CD8-positive, alpha-beta memory T cell (primary cell): ENCODE measurements at places on chromosomes 7 and 10. TPM values are rescaled to one million over a fixed set of nuclear protein-coding genes. Genes with fewer than 3 reads are reported as not detected.
A peak's percentile ranks its signal among the peaks of the same experiment; 100 is the strongest.

DNA sequence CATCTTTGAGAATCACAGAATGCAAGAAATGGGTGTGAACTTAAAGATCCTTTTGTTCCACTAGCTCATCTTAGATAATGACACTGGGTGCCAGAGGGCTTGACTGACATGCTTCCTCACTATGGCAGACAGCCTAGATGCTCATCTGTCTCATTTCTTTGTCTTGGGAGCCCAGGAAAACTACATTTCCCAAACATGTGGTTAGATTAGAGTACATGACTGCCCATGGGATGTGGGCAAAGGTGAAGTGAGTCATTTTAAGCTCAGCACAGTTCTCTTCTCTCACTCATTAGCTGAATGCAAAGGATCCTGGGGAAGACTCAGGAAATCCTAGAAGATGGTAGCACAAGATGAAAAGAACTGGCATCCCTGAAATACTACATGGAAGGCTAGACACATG lies 32.5 kb upstream of the TBX20 start:
- no peak overlapping the region for H3K27ac ChIP-seq
- H3K4me3 ChIP-seq = no peak overlapping the region
- DNase-seq = no peak
- H3K36me3 ChIP-seq = no peaks in the 10 kb centered on the region
- H3K4me1 ChIP-seq = no peaks in the 10 kb centered on the region
- peaks cover 3% of the 10 kb centered on the region for H3K27me3 ChIP-seq

DNA sequence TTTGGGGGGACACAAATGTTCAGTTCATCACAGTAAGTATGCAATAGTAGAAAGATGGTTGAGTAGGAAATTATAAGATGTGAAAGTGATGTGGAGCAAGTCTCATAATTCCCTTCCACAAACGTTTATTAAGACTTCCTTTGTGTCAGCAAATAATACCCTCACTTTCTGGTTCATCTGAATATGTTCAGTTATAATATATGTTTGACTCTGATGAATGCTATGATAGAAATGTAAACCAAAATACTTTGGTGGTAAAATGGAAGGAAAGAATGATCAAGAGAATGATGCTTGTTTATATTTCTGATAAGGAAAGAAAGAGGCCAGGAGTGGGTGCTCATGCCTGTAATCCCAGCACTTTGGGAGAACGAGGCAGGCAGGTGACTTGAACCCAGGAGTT lies 111.7 kb upstream of the PLXDC2 start:
- no peaks in the 10 kb centered on the region for H3K4me1 ChIP-seq
- H3K4me3 ChIP-seq = no peak overlapping the region
- H3K36me3 ChIP-seq = no peaks in the 10 kb centered on the region
- no peak overlapping the region for H3K27ac ChIP-seq
- no peak for DNase-seq

SP8 gene
- total RNA-seq = not detected

DNA sequence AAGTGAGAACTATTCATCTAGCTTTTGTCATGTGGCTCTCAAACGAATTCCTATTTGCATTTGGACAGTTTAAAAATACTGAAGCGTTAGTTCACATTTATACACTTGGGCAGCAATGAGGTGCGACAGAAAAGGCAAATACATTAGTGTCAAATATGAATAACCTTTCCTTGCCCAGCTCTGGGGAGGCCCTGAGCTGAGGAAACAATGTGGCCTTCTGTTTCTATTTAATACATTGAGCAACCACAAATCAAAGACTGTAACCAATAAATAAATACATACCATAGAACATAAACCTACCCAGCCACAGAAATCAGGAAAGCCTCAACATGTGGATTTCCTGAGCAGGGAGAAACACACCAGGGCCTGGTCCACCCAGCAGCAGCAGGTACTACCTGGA lies 585.2 kb downstream of the PARD3 start:
- H3K27ac ChIP-seq = no peak overlapping the region
- H3K4me1 ChIP-seq = no peaks in the 10 kb centered on the region
- no peak overlapping the region for H3K4me3 ChIP-seq
- H3K27me3 ChIP-seq = no peaks in the 10 kb centered on the region

GRCh38 chr10:36051500-36051991 lies 409.4 kb upstream of the FZD8 start:
- DNase-seq = no peak
- H3K4me1 ChIP-seq = no peaks in the 10 kb centered on the region
- H3K4me3 ChIP-seq = no peak overlapping the region
- no peak overlapping the region for H3K27ac ChIP-seq

GRCh38 chr10:102868911-102869257 lies 386 bp upstream of the AS3MT start:
- no peak for DNase-seq
- H3K4me1 ChIP-seq = no peaks in the 10 kb centered on the region
- no peak overlapping the region for H3K27ac ChIP-seq
- peaks cover 2% of the 10 kb centered on the region for H3K27me3 ChIP-seq
- H3K36me3 ChIP-seq = peaks cover 2% of the 10 kb centered on the region

- no peak for DNase-seq
- no peaks in the 10 kb centered on the region for H3K27me3 ChIP-seq
- no peak overlapping the region for H3K4me3 ChIP-seq
- no peak overlapping the region for H3K27ac ChIP-seq
Measured at GRCh38 chr7:72504061-72504706, 92.0 kb upstream of the CALN1 start.

CUBN gene
- total RNA-seq = 0.92 TPM

CDNF gene
- total RNA-seq = 0.96 TPM

- no peak overlapping the region for H3K27ac ChIP-seq
- H3K4me1 ChIP-seq = no peaks in the 10 kb centered on the region
- DNase-seq = no peak
- no peaks in the 10 kb centered on the region for H3K27me3 ChIP-seq
- H3K36me3 ChIP-seq = no peaks in the 10 kb centered on the region
- H3K4me3 ChIP-seq = no peak overlapping the region
Measured at GRCh38 chr10:90133606-90134005, 432.2 kb downstream of the KIF20B start.

DNA sequence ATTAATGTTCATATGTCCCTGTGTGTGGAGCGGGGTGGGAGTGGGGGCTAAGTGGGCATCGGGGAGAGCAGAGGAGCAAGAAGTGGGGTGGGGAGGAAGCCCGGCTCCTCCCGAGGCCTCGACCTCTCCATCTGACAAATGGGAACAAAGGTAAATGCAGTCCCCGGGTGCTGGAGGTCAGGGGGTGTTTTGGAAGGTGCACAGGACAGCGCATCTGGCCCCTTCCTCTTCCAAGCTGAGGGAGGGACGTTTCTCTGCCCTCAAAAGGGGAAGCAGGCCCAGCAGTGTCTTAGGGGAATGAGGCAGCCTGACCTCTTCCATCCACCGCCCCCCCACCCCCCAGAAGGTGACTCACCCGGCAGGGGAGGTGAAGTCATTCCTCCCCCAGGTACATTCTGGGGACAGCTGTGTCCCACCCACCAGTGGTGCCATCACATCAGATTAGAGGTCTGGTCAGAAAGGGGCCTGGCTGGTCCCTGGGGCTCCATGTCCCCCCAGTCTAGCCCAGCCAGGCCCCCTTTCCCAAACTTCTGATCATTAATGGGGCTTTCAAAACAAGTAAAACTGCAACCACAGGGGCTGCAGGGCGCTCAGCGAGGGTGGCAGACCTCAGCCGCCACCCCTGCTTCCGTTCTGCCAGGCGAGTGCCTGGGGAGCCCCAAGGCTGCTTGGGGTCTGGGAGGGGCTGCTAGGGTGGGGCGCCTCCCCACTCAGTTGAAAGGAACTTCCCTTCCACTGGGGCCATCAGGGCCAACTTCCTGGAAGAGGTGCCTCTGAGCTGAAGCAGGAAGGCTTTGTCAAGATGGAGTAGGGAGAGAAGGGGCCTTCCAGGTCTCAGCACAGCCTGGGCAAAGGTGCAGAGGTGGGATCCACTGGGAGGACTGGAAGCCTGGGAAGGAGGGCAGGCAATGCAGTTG lies 10.8 kb downstream of the LFNG start:
- H3K4me1 ChIP-seq = peaks cover 59% of the 10 kb centered on the region
- H3K27me3 ChIP-seq = no peaks in the 10 kb centered on the region
- peak overlapping the region; percentile 53 for H3K4me3 ChIP-seq
- H3K27ac ChIP-seq = peak overlapping the region; percentile 80
- peaks cover 15% of the 10 kb centered on the region for H3K36me3 ChIP-seq

GRCh38 chr10:102869258-102870198 lies at the start of gene AS3MT:
TSS of gene AS3MT (plus strand) at chr10:102869470. CDS start at chr10:102869593, 123 bp downstream.
- no peaks in the 10 kb centered on the region for H3K4me1 ChIP-seq
- peaks cover 2% of the 10 kb centered on the region for H3K27me3 ChIP-seq
- no peak within 1 kb of the TSS for H3K27ac ChIP-seq
- H3K4me3 ChIP-seq = no peak within 1 kb of the TSS
- no peak for DNase-seq

ZNF212 gene
- 16.6 TPM for total RNA-seq

STK31 gene
- total RNA-seq = 0.07 TPM

ARMC3 gene
- not detected for total RNA-seq

GRCh38 chr7:115132096-115132495 lies 210.2 kb downstream of the MDFIC start:
- no peak overlapping the region for H3K4me3 ChIP-seq
- H3K4me1 ChIP-seq = peaks cover 13% of the 10 kb centered on the region
- DNase-seq = no peak
- H3K27me3 ChIP-seq = no peaks in the 10 kb centered on the region

DNA sequence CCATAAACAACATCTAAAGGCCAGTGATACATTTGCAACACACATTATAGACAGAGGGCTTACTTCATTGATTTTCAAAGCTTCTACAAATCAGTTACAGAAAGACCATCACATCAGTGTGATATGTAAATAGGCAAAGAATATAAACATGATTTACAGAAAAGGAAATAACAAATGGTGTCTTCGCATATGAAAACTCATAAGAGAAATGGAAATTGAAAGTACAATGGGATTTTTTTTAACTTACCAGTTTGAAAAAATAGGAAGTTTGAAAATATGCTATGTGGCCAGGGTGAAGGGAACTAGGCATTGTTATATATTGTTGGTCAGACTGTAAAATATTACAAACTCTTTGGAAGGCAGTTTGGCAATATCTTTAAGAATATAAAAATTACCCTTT lies 27.3 kb downstream of the SEC23IP start:
- no peak for DNase-seq
- no peaks in the 10 kb centered on the region for H3K4me1 ChIP-seq
- H3K4me3 ChIP-seq = no peak overlapping the region
- H3K27ac ChIP-seq = no peak overlapping the region

NPS gene
- total RNA-seq = not detected

- no peak overlapping the region for H3K27ac ChIP-seq
- no peak overlapping the region for H3K4me3 ChIP-seq
- no peak for DNase-seq
- H3K4me1 ChIP-seq = no peaks in the 10 kb centered on the region
- H3K36me3 ChIP-seq = peaks cover 29% of the 10 kb centered on the region
Measured at GRCh38 chr10:94344522-94345122, 18.1 kb downstream of the NOC3L start.

GRCh38 chr10:96118604-96119450 lies 11.3 kb upstream of the ZNF518A start:
- no peak overlapping the region for H3K4me3 ChIP-seq
- H3K4me1 ChIP-seq = no peaks in the 10 kb centered on the region
- no peak overlapping the region for H3K27ac ChIP-seq
- no peaks in the 10 kb centered on the region for H3K36me3 ChIP-seq
- peaks cover 13% of the 10 kb centered on the region for H3K27me3 ChIP-seq

PAOX gene
- 6.7 TPM for total RNA-seq

REPIN1 gene
- 58.2 TPM for total RNA-seq

GRCh38 chr7:3326246-3326645 lies 25.2 kb downstream of the SDK1 start:
- no peaks in the 10 kb centered on the region for H3K4me1 ChIP-seq
- H3K27ac ChIP-seq = no peak overlapping the region
- no peak overlapping the region for H3K4me3 ChIP-seq
- H3K27me3 ChIP-seq = no peaks in the 10 kb centered on the region
- H3K36me3 ChIP-seq = no peaks in the 10 kb centered on the region

DNA sequence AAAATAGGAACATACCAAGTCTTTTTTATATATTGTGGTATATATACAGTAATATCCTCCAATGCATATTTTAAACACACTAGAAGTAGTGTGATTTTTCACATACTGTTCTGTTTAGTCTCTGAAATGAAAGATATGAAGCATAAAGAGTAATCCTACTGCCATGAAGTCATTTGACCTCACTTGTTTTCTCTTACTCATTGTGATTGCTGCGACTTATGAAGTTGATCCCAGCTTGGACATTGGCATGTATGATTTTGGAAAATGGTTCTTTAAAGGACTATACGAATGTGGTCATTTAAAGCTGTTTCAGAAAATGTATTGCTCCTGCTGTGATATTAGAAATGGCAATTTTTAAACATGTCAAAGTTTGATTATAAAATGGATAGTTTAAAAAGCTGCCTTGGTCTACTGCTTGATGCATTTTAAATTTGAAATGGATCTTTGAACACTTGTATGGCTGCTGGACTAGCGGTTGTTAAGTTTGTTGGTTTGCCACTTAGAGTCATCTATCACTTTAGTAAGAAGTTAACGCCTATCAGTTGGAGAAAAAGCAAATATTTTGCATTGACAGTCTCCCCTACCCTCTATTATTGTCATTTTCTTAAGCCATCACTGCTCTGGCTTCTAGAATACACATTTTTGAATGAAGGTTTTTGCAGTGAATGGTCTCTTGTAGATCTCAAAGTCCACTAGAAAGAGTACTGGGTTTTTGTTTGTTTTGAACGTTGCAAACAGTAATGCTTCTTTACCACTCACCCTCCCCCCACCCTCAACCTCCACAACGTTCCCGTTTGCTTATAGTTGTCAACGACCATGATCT lies 881 bp upstream of the PCGF5 start:
- peak overlapping the region; percentile 31 for H3K4me3 ChIP-seq
- H3K36me3 ChIP-seq = peaks cover 6% of the 10 kb centered on the region
- no peak for DNase-seq

GRCh38 chr10:51241461-51241860 lies 167.2 kb downstream of the PRKG1 start:
- H3K27me3 ChIP-seq = no peaks in the 10 kb centered on the region
- DNase-seq = no peak
- H3K4me3 ChIP-seq = no peak overlapping the region
- H3K27ac ChIP-seq = no peak overlapping the region

- no peaks in the 10 kb centered on the region for H3K4me1 ChIP-seq
- no peak overlapping the region for H3K27ac ChIP-seq
- no peaks in the 10 kb centered on the region for H3K27me3 ChIP-seq
- H3K36me3 ChIP-seq = no peaks in the 10 kb centered on the region
- H3K4me3 ChIP-seq = no peak overlapping the region
Measured at GRCh38 chr7:3292694-3293093, 8.4 kb upstream of the SDK1 start.

TET1 gene
- 0.44 TPM for total RNA-seq

DNA sequence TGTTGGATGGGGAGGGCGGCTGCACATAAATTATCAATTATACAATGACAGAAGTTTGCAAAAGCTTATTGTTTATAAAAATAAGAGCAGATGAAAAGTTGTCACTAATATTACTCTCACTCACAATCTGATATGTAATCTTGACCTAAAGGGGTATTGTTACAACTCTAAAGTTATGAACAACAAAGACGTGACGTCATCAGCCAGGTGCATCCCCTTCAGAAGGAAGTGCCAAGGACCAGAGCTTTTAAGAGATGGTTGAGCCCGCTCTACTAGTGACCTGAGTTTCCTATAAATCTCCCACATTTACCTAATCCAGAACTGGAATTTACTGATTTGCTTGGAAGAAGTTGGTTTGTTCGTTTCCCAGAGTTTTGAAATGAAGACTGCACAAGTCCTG lies 247.7 kb upstream of the MGMT start:
- no peak for DNase-seq
- no peaks in the 10 kb centered on the region for H3K4me1 ChIP-seq
- H3K27ac ChIP-seq = no peak overlapping the region
- H3K36me3 ChIP-seq = no peaks in the 10 kb centered on the region
- no peak overlapping the region for H3K4me3 ChIP-seq
- H3K27me3 ChIP-seq = no peaks in the 10 kb centered on the region

GRCh38 chr10:101111547-101111946 lies 19.6 kb upstream of the TLX1 start:
- H3K4me3 ChIP-seq = no peak overlapping the region
- no peaks in the 10 kb centered on the region for H3K27me3 ChIP-seq
- no peak for DNase-seq

CTAGE4 gene
- total RNA-seq = 1.4 TPM

AFAP1L2 gene
- 1.6 TPM for total RNA-seq
